Left lobe of liver (tissue), 2 donors: ENCODE measurements at places on chromosomes 13 and 19. TPM values are rescaled to one million over a fixed set of nuclear protein-coding genes. Genes with fewer than 3 reads are reported as not detected.

- DNase-seq = peak; percentile 97
Measured at GRCh38 chr19:49924004-49924880, 4.8 kb upstream of the ATF5 start.

GRCh38 chr13:35499196-35499662, 22.7 kb upstream of the MAB21L1 start:
- no peak for DNase-seq

DNA sequence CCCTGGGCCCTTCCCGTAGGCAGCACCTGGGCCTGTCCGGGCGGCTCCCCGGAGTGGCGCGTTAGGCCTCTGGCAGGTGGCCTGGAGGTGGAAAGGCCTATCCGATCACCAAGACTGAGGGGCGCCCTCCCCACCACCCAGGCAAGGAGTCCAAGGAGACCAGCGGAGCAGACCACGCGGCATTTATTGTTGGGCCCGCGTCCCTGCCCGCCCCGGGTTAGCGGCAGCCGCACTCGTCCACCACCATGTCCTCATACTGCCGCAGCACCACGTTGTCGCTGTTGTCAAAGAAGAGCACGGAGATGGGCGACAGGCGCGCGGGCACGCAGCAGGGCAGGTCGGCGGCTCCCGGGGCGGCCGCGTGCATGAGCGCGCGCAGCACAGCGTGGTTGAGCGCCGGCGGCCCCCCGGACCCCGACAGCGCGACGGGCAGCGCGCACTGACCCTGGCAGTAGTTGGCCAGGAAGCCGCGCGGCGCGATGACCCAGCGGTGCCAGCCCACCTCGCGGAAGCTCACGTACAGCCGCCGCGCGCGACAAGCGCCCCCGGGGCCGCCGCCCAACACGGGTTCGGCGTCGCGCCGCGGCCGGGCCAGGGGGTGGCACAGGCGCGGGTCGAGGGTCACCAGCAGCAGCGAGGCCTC, 27.5 kb downstream of the CERS1 start:
- no peak for DNase-seq

DNA sequence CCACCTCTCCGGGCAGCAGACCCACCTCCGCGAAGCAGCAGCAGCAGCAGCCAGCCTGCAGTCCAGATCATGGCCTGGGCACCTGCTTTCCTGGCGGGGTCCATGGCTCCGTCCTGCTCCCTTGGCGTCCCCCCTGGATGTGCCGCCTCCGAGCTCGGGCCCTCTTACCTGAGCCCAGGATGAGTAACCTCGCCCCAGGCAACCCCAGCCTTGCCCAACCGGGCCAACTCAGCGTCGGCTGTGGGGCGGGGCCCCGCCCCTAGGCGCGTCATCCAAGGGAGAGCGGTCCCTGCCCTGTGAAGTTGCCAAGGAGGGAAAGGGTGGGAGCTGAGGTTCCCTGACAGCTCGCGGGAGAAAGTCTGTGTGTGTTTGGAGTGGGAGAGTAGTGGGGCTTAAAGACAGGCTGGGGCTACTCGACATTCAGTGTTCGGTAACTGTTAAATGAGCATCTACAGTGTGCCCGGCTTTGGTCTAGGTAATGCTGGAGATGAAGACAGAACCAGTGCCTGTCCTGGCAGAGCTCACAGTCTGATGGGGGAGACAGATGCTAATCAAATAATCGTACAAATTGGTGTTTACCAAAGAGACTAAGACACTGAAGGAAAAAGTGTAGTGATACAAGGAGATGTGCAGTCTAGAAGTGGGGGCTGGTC, at the start of gene LYPD3:
TSS of gene LYPD3 (minus strand) at position 141 of the 653 bp plus-strand sequence. CDS start at position 104, 37 bp downstream.
- no peak for DNase-seq

- no peak for DNase-seq
Measured at GRCh38 chr19:45591638-45592005, 7.0 kb upstream of the OPA3 start.

- DNase-seq = no peak
Measured at GRCh38 chr13:28707629-28708427, 10.9 kb downstream of the SLC46A3 start.

DNA sequence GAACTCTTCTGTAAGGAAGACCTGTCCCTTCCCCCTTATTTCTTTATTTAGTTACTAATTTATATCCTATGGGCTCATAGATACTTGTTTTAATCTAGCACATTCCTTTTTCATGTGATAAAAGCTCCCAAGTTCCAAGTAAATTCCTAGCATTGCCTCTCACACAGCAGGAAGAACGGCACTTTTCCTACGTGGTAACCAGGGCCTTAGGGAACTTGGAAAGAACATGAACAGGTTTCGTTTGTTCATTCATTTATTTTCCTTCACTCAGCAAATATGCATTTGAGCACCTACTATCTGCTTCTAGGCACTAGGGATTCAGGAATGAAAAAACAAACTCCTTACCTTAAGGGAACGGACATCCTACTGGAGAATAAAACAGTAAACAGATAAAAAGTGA, 125.1 kb downstream of the SIPA1L3 start:
- no peak for DNase-seq

DNA sequence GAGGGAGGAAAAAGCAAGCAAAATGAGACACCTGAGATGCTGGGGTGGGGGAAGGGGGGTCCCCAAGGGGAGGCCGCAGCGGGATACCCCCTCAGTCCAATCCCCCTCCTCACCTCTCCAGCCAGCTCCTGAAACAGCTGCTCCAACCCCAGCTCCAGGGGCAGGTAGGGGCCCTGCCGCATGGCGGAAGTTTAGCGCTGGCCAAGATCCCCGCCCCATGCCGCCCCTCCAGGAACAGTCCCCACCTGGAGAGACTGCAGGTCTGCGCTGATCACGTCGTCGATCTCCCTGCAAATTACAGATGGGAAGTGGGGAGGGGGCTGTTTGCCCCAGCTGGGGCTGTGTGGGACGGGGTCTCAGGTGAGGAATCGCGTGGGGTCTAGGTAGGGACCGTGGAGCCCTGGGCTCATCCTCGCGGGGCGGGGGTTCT, 9.0 kb downstream of the CAPN12 start:
- no peak for DNase-seq

DNA sequence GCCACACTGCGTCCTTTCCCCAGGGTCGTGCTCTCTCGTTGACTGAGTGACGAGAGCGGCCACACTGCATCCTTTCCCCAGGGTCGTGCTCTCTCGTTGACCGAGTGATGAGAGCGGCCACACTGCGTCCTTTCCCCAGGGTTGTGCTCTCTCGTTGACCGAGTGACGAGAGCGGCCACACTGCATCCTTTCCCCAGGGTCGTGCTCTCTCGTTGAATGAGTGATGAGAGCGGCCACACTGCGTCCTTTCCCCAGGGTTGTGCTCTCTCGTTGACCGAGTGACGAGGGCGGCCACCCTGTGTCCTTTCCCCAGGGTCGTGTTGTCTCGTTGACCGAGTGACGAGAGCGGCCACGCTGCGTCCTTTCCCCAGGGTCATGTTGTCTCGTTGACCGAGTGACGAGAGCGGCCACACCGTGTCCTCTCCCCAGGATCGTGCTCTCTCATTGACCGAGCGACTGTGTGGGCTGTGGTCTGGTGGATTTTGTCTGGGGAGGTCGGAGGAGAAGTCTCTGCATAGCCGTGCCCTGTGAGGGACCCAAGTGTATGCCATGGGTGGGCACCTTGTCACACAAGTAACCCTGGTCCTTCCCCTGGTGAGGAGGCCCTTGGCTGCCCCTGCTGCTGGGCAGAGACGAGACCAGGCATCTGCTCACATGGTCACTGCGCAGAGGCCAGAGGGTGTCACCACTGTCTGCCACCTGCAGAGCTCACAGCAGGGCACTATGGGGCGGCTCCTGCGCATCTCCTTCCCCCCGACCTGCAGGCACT, 107.7 kb downstream of the KDM4B start:
- peak; percentile 88 for DNase-seq

DNA sequence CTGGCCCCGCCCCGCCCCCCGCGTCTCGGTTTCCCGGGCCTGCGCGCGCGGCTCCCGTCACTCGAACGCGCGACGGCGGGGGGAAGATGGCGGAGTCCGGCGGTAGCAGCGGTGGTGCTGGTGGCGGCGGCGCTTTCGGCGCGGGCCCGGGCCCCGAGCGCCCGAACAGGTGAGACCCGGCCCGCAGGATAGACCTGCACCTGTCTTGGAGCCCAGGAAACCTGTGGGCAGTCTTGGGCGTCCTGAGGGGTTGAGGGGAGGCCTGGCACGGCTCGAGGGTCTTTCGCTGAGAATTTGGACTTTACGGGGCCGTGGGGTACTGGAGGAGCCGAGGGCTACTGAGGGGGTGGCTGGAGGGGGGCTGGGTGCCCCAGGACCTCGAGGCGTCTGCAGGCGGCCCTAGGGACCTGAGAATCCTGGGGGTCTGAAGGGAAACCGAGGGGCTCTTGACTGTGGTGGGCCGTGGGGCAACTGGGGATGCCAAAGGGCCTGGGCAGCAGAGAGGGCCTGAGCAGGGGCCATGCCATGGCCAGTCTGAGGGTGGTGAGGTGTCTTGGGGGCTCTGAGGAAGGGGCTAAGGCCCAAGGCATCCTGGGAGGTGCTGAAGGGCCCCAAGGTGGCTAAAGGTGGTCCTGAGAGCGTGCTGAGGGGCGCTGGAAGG, at the start of gene KLHL26:
TSS of gene KLHL26 (plus strand) at position 60 of the 661 bp plus-strand sequence. CDS start at position 87, 27 bp downstream.
- DNase-seq = no peak

DNA sequence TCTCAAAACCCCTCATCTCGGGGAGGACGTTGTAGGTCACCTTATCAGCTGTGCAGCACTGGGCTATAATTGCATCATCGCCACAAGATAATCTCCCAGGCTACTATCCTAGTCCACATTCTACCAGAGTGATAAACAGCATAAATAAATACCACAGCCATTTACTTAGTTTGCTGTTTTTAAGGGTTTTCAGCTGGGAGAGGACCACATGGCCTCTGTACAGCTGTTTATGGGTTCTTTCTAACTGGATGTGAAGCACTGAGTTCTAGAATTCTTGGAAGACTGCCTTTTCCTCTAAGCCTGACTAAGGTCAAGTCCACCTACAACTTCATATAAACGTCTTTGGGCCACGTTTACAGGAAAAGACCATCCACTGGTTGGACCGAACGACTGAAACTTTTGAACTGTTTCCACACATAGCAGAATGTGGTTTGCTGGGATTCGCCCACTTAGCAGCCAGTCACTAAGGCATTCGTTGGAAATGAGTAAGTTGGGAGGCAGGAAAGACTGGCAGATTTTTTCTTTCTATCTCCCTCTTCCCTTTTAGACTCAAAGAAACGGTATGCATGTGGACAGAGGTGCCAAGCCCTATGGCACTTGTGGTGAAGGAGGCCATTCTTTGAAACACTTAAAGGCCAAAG, 752.5 kb upstream of the SGCG start:
- DNase-seq = no peak

- DNase-seq = no peak
Measured at GRCh38 chr19:13841962-13842290, 35.0 kb upstream of the NANOS3 start.

DNA sequence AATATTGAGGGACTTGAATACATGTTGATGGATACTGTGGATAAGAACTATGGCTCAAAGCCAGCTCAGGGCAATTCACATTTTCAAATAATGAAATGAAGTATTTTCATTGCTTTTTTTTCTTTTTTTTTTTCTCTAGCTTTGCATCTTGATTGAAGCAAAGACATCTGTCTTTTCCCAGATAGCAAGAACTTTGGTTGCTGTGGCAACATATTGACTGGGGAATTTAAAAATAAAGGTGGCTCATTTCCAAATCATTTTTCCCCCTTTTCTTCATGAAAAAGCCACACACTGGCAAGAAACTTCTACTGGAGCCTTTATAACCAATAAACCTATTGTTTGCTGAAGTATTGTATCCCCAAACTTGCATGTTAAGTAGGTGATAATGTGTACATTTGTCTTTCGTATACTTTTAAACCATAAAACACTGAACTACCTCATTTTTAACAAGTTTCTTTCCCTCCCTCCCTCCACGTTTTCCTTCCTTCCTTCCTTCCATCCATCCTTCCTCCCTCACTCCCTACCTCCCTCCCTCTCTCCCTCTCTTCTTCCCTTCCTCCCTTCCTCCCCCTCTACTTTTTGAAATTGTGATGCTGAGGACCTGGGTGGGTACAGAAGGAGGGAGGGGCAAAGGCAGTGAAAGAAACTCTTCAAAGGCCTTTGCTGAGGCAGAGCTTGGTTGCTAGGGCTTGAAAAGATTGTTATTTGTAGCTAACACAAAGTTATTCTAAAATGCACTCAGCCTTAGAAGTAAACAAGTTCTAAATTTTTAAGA, 343.5 kb upstream of the SPRY2 start:
- DNase-seq = no peak

GRCh38 chr13:35994131-35994966, 136.8 kb downstream of the DCLK1 start:
- no peak for DNase-seq

DNA sequence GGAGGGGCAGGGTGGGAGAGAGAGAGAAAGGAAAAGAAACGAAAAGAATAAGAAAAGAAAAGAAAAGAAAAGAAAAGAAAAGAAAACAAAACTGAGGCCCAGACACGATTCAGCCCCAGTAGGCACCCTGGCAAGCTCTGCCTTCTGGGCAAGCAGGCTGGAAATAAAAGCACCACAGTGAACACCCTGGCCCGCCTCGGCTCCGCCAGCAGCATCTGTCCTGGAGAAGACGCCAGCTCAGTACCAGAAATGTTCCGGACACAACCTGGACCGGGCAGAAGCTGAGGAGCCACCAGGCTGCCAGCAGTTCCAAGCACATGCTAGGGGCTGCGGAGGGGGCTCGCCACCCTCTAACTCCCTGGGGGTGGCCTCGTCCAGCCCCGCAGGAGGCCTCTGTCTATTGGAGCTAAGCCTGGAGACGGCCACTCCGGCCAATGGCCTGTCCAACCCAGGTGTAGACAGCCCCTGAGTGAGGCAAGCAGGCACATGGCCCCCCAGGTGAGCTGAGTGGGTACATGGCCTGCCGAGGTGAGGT, 11.4 kb upstream of the CPAMD8 start:
- no peak for DNase-seq

DNA sequence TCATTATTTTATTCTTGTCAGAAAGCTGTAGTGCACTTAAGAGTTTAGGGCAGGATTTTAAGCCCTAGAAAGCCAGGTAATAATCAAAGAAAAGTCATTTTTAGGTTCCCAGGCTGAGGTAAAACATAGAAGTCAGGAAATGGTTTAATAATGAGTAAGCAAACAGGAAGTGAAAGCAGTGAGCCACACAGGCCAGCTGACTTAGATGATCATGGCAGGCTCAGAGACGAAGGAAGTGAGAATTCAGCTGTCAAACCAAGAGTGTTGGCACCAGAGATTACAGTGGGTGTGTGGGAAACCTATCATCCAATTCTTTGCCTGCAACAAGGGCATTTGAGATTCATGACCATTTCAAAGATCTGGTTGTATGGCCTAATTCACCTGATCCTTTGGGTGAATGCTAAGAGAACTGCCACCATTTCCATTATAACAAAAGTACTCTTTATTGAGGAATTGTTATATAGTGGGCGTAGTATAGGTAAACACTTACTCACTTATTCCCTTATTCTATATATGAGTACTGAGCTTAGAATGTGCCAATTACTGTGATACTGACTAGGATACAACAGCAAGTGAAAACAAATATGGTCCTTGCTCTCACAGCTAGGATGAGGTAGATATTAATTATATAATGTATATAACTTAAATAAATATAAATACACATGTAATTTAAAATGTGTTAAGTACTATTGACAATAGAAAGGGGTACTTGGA, 103.7 kb upstream of the EDNRB start:
- DNase-seq = no peak

The ADGRE2 gene
- total RNA-seq = 1.6 TPM

The APLP1 gene
- total RNA-seq = 0.40 TPM

The UBE2L5 gene
- not detected for total RNA-seq

The CGB8 gene
- not detected for total RNA-seq

The HSPB6 gene
- 7.0 TPM for total RNA-seq

The ALKBH6 gene
- 10.3 TPM for total RNA-seq

The CERS4 gene
- total RNA-seq = 67.3 TPM

The THSD1 gene
- total RNA-seq = 0.88 TPM

The OR7D2 gene
- not detected for total RNA-seq

The C1QTNF9 gene
- total RNA-seq = 0.18 TPM

The WDR88 gene
- total RNA-seq = not detected

The YJU2 gene
- 8.1 TPM for total RNA-seq
